Aorta (tissue), 5 donors: ENCODE measurements at places on chromosomes 12 and 14. TPM values are rescaled to one million over a fixed set of nuclear protein-coding genes. Genes with fewer than 3 reads are reported as not detected.

Gene PSMD9
- total RNA-seq, result 37.2 TPM

Gene KIF26A
- total RNA-seq, result 4.6 TPM

Gene ZC3H14
- total RNA-seq, result 46.7 TPM

Gene KCNMB4
- total RNA-seq, result 3.3 TPM

Gene AMHR2
- not detected for total RNA-seq

Gene PYM1
- total RNA-seq, result 21.9 TPM

DNA sequence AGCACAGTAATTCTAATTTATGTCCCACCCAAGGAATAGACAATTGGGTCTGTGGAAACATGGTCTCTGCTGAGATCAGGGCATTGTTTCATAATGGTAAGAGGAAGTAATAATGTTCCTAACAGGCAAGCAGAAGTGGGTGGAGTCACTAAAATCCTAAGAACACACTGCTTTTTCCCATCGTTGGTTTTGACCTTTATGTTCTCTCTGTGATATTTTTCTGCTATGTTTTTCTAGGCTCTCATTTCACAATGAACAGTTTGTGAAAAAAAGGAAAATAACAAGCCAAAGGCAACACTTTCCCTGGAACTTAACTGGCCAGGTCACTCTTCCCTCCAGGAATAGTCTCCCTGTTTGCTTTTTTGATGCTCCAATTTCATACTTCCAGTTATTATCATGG, 80.6 kb upstream of the OVCH1 start:
- no peak for DNase-seq
- H3K27ac ChIP-seq, result no peak overlapping the region
- no peak overlapping the region for H3K4me3 ChIP-seq
- no peaks in the 10 kb centered on the region for H3K4me1 ChIP-seq
- no peaks in the 10 kb centered on the region for H3K27me3 ChIP-seq

DNA sequence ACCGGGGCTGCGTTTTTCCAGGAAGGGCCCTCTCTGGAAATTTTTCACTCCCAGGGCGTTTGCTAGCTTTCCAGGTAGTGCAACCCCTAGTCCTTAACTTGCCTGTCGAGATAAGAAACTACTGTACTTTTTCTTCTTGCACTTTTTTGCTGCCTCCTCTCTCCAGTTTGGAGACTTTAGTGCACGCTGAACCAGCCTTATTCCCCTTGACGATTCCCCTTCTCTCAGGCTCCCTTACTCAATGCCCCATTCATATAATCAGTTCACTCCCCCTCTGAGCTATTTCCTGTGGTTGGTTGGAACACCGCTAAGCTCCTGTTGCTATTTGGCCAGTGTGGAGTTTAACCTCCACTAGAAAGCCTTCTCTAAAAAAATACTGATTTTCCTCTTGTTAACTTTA, 682 bp downstream of the CREBL2 start:
- no peak overlapping the region for H3K27ac ChIP-seq
- H3K27me3 ChIP-seq, result no peaks in the 10 kb centered on the region
- no peaks in the 10 kb centered on the region for H3K4me1 ChIP-seq
- H3K36me3 ChIP-seq, result no peaks in the 10 kb centered on the region

DNA sequence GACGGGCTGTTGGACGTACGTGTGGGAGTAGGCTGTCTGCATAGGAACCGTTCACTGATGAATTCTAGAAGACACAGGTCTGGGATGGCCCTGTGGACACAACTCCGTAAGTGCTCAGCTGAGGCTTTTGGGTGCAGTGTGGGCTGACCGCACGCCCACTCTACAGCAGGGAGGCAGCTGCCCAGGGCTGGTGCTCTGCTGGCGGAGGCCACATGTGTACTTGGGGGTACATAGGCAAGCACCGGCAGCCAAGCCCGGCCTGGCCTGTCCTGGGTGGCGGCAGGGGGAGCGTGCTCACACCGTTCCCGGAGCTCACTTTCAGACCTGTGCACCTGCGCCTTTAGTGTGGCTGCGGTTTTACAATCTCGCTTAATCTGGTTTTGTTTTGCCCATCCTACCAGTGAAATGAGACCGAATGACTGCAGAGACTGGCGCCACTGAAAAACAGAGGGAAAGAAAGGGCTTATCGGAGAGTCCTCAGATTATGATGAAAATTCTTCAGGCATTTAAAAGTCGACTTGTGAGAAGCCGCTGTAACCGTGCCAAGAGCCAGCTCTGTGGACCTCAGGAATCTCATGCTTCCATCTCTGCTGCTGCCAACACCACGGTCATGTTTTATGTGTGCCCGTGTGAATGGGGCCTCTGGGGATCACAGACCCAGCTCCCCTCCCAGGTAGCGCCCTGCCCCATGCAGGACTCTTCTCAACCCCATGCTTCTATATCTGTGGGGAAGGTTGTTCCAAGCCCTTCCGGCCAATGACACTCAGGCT, 45.8 kb downstream of the SSH1 start:
- peak; percentile 76 for DNase-seq
- H3K4me3 ChIP-seq, result no peak overlapping the region
- no peak overlapping the region for H3K27ac ChIP-seq
- no peaks in the 10 kb centered on the region for H3K27me3 ChIP-seq
- H3K36me3 ChIP-seq, result peaks cover 3% of the 10 kb centered on the region
- H3K4me1 ChIP-seq, result no peaks in the 10 kb centered on the region

- DNase-seq, result no peak
- no peak overlapping the region for H3K4me3 ChIP-seq
- no peaks in the 10 kb centered on the region for H3K27me3 ChIP-seq
- H3K27ac ChIP-seq, result no peak overlapping the region
- no peaks in the 10 kb centered on the region for H3K36me3 ChIP-seq
Observed at GRCh38 chr12:110636516-110636915, 22.6 kb downstream of the TCTN1 start.

DNA sequence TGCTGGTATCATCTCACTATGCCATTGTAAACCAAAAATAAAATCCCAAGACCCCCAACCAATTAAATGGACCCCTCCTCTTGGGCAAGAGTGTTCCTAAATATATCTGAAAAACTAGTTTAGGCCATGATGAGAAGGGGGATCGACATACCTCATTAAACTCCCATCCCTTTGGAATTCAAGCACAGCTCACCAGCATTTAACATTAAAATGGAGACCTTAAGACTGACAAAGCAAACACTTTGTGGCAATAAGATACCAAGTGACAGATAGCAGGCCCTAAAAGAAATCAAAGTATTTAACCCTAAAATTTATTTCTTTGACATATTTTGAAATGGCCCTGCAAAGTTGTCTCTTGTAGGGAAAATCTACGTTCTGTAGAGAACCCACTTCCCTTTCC, 387.9 kb downstream of the KCNH5 start:
- no peaks in the 10 kb centered on the region for H3K27me3 ChIP-seq
- H3K27ac ChIP-seq, result no peak overlapping the region
- no peaks in the 10 kb centered on the region for H3K36me3 ChIP-seq
- H3K4me1 ChIP-seq, result no peaks in the 10 kb centered on the region

DNA sequence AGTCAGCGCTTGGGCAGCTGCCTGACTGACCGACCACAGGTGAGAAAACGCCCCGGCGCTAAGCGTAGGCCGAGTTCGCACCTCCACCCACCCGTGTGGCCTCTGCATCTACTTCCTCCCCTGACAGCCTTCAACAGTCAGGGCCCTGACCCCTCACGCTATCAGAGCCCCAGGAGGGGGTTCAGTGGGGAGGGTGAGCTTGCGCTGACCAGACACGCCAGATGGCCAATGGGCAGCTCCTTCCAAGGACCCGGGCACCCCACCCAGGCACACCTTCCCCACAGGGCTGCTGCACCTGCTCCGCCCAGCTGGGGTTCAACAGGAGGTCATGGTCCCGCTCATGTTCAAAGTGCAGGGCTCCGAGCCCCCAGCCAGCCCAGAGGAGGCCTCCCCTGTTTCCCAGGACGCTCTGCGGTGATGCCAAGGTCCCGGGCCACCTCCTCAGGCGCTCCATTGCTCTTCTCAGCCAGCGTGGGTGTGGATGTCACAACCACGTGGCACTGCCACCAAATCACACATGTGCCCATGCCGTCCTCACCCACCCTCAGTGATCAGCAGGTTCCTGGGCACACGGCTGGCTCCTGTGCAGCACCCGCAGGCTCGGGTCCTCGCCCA, 48.7 kb upstream of the BCL11B start:
- no peaks in the 10 kb centered on the region for H3K4me1 ChIP-seq
- no peak overlapping the region for H3K27ac ChIP-seq
- no peak overlapping the region for H3K4me3 ChIP-seq
- H3K36me3 ChIP-seq, result no peaks in the 10 kb centered on the region
- no peaks in the 10 kb centered on the region for H3K27me3 ChIP-seq

- H3K27ac ChIP-seq, result no peak overlapping the region
- no peaks in the 10 kb centered on the region for H3K4me1 ChIP-seq
- DNase-seq, result peak; percentile 88
- H3K27me3 ChIP-seq, result no peaks in the 10 kb centered on the region
- no peak overlapping the region for H3K4me3 ChIP-seq
Observed at GRCh38 chr12:5768581-5769196, 176.4 kb downstream of the ANO2 start.

DNA sequence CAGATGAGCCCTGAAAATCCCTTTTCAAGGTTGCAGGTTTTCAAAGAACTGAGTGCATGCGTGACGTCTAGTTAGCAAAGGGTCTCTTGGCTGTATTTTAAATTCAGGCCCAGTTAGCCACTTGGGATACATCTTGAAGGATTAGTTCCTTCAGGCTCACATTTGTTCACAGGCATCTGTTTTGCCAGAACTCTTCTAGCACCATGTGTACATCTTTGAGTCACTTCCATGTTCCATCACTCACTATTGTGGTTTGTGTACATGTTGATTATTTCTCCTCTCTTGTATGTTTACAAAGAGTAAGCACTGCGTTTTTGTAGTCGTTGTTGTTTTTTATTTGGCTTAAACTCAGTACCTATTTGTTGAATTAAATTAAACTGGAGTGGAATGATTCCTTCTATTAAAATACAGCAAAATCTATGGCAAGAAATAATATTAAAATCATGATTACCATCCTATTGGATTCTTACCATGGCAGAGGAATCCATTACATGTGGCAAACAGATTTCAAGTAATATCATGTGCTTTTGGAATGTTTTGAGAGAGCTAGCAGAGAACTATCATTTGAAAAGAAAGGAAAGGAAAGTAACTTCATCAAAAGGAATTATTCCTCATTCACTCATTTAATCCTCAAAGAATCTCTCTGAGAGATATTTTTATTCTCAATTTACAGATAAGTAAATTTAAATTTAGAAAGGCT, 438.9 kb upstream of the FAR2 start:
- no peak for DNase-seq
- H3K36me3 ChIP-seq, result no peaks in the 10 kb centered on the region
- H3K4me1 ChIP-seq, result peaks cover 2% of the 10 kb centered on the region
